ENCODE measurements at places on chromosomes 7 and 10.

- no peak for DNase-seq
Measured at GRCh38 chr7:11252011-11252607, 278.4 kb downstream of the PHF14 start.

DNA sequence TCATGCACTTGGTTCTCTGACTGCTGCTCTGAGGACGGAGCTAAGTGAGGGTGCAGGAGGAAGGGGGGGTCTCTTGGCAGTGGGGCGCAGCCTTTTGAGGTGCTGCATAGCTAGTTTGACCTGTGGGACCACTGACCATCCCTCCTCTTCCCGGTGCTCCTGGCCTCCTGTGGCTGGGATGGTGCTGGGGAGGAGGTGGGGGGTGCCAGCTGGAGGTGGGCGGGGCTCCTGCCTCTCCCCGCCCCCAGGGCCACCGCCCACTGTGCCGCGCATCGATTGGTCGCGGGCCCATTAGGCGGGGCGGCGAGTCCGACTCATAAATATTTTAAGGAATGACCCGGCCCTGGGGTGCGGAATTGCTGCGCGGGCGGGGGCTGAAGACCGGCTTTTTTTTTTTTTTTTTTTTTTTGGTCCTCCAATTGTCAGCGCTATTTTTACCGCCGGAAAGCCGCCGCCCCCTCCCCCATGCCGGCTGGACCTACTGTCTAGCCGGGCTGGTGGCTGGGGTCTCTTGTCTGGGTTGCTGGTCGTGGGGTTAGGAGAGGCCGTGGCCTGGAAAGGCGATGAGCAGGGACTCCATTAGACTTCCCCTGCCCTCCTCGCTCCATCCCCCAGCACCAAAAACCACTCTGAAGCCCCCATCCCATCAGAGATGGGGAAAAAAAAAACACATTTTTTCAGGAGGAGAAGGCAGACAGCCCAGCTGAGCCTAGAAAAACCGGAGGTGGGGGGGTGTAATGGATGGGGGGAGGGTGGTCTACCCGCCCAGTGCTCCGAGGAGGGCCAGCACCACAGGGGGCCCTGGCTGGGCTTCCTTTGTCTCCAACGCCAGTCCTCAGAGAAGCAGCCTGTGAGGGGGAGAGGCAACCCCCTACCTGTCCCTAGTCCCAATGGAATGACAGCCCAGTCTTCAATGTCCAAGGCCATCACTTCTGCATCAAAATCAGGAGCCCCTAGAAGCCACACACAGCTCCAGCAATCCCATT lies 6.4 kb downstream of the SH2B2 start:
- DNase-seq: no peak

DNA sequence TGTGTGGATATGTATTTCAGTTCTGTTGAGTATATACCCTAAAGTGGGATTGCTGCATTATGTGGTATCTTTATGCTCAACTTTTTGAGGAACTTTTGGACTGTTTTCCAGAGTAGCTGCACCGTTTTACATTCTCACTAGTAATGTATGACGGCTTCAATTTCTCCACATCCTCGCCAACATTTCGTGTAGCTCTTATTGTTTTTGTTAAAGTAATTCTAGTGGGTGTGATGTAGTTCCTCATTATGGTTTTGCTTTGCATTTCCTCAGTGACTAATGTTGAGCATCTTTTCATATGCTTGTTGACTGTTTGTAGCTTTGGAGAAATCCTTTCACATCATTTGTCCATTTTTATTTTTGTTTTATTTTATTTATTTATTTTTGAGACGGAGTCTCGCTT lies 4.5 kb downstream of the STMP1 start:
- DNase-seq: no peak

- DNase-seq: no peak
Measured at GRCh38 chr10:50563906-50564305, 59.9 kb downstream of the SGMS1 start.

- DNase-seq: peak; percentile 54
Measured at GRCh38 chr10:80453842-80454512, at the start of gene TSPAN14. Gene TSPAN14, plus strand, starts transcription at chr10:80454310. Its CDS starts 34,924 bp downstream, at chr10:80489234.

DNA sequence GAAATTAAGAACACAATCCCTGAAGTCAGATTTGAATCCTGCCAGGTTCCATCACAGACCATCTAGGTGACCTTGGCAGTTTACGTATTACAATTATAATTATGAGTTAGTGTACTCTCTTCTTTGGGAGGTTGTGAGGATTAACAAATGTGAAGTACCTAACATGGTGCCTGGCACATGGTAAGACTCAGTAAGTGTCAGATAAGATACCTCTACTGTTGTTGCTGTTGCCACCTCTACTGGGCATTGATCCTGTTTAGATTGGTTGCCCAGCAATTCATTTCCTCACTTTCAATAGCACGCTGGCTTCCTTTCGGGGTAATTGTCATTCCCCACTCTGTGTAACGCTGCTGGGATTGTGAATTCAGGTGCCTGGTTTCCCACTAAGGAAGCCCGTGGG lies 31.7 kb upstream of the HGF start:
- DNase-seq: no peak

- no peak for DNase-seq
Measured at GRCh38 chr10:122543676-122544445, 16.7 kb upstream of the DMBT1 start.

GRCh38 chr10:36087006-36088005 lies 445.2 kb upstream of the FZD8 start:
- DNase-seq: no peak

DNA sequence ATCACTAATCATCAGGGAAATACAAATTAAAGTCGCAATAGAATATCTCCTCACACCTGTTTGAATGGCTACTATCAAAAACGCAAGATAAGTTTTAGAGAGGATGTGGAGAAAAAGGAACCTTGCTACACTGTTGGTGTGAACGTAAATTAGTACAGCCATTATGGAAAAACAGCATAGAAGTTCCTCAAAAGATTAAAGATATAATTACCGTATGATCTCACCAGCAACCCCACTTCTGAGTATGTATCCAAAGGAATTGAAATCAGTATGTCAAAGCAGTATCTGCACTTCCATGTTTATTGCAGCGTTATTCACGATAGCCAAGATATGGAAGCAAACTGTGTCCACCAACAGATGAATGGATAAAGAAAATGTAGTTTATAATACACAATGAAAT lies 164.4 kb downstream of the ZNF365 start:
- DNase-seq: no peak

DNA sequence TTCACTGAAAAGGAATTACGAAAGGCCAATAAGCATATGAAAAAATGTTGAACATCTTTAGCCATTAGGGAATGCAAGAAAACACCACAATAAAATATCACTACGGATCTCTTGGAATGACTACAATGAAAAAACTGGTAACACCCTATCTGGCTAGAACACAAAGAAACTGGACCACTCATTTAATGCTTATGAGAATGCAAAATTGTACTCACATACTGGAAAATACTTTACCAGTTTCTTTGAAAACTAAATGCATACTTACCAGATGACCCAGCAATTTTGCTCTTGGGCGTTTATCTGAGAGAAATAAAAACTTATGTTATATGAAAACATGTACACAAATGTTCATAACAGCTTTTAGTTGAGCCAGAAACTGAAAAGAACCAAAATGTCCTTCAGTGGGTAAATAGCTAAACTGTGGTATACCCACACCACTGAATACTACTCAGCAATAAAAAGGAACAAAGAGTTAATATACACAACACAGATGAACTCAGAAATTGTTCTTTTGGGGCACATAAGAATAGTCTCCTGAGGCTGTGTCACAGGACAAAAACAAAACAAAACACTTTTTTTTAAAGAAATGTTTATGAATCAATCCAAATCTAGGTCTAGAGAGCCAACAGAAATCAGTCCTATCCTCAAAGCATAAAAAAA lies 23.5 kb downstream of the CNOT4 start:
- DNase-seq: no peak

- no peak for DNase-seq
Measured at GRCh38 chr7:103710247-103710646, 264.2 kb upstream of the SLC26A5 start.

GRCh38 chr7:16345979-16346958 lies 75.1 kb downstream of the CRPPA start:
- no peak for DNase-seq

DNA sequence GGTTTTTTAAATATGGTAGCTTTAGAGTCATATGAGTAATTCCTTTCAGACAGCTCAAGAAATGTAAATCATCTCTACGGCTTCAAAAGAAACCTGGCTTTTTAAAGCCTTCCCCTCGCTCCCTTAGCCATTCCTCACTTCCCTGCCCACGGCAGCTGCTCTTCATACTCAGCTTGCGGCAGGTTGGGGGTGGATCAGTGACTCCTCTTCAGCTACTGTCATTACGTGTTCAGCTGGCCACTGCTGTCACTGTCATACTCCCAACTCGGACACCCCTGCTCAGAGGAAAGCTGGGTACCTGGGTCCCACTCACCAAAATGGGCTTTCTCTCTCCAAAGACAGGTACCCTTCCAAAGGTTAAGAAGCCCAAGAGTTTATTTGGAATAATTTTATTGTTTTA lies 6.6 kb downstream of the YWHAG start:
- DNase-seq: no peak

DNA sequence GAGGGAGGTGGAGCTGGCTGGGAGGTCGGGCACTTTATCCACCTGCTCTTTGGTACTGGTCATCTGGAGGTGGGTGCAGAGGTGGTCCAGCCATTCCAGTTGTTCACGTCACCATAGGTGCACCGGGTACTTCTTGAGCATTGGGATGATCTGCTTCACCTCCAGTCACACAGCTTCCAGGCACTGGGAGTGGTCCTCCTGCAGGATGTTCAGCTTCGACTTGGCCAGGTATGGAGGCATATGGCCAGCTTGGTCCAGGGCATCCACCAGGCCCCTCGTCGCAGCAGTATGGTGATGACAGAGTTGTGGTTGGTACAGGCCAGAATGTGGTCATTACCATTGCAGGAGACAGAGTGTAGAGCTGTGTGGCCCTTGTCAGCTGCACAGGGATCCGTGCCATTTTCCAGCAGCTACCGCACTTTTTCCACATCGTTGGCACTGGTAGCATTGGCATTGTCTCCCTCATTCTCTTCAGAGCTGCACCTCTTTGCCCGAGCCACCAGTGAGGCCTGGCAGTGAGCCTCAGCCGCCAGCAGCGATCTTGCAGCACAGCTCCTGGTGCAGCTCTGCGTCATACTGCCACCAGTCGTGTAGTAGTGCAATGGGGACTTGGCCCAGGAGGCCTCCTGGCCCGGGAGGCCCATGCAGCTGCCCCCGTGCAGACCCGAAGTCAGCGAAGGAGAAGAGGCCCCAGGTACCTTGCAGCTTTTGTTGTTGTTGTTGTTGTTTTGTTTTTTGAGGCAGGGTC lies 150.9 kb downstream of the ZNF22 start:
- no peak for DNase-seq

- DNase-seq: no peak
Measured at GRCh38 chr7:50682079-50682478, 100.6 kb downstream of the GRB10 start.

DNA sequence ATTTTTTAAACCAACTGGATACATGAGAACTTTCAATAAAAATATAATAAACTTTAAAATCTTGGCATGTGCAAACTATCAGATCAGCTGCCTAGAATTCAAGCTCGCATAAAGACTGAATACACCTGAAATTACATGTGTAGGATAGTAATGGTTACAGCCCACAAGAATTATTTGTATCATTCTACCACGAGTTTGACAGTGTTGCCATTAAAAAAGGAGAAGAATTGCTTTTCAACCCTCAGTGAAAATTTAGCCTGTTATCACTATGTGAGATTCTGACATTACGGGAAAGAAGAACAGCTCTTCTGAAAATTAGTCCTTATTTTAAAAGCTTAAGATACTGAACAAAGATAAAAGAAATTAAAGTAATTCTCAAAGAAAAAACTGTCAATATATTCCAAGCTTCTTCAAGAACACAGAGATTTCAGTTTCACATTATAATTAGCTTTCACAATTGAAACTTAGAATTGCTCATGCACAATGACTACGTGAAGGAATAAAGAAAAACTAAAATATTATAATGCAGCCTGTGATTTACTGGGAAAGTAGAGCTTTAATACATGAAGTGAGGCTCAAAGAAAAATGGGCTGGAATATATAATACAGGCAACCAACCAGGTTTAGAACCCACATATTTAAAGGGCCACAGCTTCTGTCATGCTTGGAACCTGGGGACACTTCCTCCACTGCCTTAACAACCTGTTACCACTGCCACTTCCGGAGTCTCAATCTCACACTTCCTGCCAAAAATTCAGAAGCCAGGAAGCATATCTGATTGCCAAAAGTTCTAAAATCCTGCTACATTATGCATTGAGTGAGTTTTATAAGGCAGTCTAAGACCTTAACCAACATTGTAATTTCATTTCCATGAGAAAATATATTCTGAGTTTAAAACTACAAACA lies 23.2 kb downstream of the TPK1 start:
- DNase-seq: no peak

DNA sequence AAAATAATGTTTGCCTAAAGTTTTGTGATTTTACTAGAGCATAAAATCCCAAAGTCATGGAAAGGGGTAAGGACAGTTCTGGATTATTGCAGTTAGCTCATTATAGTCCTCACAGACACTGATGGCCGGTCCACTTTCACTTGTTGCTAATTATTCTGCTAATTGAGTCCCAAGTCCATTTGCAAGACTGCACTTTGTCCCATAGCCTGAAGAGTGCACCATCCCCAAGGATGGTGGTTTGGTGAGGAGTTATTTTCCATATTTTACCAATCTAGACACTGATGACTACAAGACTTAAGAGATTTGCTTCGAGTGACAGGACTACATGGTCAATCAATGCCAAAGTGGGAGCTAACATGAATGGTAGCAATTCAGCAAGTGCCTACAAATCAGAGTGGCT lies 181.8 kb upstream of the CACNA2D1 start:
- DNase-seq: no peak

DNA sequence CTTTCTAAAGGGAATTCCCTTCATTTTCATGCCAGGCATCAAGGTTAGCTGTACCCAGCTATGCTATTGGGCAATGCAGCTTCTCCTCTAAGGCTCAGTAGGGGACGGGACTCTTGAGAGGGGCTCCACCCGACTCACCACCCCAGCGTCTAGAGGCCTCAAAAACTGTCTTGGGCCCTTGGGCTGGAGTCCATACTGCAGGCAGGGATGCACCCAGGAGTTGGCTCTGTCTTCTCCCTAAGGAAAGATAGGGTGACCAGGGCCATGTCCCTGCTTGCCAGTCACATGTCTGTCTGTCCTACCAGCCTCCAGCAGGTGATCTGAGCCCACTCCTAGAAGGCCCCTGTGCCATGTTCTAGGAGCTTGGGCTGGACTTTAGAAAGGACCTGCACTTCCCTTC lies 1.2 kb downstream of the OPN4 start:
- DNase-seq: no peak

DNA sequence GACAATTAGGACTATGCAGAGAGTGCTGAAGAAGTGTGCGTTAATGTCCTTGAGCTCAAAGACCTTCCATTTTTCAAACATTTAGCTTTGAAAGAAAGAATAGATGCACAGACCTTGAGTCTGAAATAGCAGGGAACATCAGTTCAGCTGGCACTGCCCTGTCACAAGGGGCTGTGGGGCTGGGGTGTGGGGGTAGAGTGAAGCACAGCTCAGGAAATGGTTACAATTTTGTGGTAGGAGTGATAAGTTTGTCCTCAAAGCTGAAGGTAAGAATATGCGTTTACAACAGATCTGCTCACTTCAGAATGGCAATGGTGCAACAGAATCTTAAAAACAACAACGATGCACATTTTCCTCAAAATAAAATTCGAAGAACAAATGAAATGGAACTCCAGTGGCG lies 33.6 kb downstream of the SMKR1 start:
- DNase-seq: no peak
